Right lung (tissue), 10 donors: ENCODE measurements at places on chromosomes 11 and 22. TPM values are rescaled to one million over a fixed set of nuclear protein-coding genes. Genes with fewer than 3 reads are reported as not detected.

Gene FAM83F
- 0.34 TPM for polyA plus RNA-seq

Gene SCGB1D2
- polyA plus RNA-seq, result not detected

DNA sequence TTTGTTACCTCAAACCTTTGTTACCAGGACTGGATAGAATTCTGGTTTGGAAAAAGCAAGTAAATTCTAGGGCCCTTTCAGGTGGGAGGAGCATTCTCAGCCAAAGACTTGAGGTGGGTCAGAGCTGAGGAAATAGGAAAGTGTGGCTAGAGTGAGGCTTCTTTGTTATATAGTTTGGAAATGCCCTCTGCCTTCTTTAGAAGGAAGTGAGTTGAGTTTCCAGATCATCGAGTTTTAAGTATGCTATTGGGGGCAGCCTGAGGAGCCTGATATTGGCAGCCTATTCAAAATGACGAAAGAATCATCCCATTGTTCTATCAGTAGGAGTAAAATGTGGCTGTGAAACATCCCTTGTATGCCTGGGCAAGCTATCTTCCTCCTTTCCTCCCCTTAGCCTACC, 134.1 kb downstream of the ARHGAP42 start:
- DNase-seq, result no peak

Gene PLEKHB1
- 31.4 TPM for polyA plus RNA-seq

Gene RHOD
- polyA plus RNA-seq, result 9.0 TPM

DNA sequence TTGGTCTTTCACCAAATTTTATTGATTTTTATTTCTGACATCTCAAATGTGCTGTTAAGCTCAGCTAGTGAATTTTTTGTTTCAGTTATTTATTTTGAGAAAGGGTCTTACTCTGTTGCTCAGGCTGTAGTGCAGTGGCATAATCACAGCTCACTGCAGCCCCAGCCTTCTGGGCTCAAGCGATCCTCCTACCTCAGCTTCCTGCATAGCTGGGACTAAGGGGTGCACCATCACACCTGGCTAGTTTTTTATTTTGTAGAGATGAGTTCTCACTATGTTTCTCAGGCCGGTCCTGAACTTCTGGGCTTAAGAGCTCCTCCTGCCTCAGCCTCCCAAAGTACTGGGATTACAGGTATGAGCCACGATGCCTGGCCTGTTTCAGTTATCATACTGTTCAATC, 282.0 kb downstream of the SBF2 start:
- DNase-seq, result no peak

DNA sequence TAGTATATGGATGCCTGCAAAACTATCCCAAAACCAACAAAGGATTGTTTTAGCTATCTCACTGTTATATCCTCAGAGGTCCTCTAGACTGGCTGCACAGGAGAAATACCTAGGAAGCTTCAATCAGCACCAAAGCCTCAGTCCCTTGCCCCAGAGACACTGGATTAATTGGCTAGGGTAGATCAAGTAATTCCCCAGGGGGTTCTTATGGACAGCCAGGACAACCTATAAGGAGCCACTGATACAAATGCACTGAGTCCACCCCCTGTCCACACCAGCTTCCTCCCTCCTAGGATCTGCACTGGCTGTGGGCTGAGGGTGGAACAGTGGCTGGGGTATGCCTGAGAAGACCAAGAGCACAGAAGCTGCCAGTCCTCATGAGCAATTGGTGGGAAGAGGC, 16.3 kb downstream of the ADORA2A start:
- DNase-seq, result no peak

Gene MUC2
- polyA plus RNA-seq, result 0.26 TPM

Gene USH1C
- 0.88 TPM for polyA plus RNA-seq

Gene RASD2
- polyA plus RNA-seq, result 0.31 TPM

GRCh38 chr11:119664063-119664572, 64.9 kb downstream of the NECTIN1 start:
- no peak for DNase-seq

- no peak for DNase-seq
Measured at GRCh38 chr11:120521176-120521575, 9.6 kb downstream of the GRIK4 start.

- DNase-seq, result peak; percentile 71
Measured at GRCh38 chr11:66317723-66318599, 1.1 kb upstream of the CD248 start.

DNA sequence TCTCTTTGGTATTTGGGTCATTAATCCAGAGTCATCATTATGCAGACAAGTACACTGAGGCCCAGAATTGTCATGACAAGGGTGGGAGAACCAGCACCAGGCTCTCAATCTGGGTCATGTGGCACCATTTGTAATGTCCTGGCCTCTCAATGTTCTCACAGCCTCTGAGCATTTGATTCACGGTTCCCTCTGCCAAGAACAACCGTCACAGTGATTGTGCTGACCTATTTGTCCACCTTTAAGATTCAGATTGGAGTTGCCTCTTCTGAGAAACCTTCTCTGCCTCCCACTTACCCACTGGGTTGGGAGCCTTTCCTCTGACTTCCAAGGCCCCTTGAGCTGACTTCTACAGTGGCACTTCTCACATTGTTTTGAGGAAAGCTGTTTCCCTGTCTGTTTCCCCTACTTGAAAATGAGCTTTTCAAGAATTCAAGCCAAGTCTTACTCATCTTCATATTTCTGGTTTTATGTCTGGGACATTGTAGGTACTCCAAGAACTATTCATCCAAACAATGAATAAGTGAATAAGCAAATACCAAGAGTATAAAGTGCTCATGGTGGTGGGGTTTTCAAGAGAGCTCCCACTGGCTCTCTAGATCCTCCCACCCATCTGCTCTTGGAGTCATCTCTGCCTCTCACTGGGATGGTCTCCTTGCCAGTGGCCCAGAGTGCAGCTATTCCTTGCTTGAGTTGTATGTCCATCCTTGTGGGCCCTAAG, 126.4 kb upstream of the E2F8 start:
- no peak for DNase-seq

DNA sequence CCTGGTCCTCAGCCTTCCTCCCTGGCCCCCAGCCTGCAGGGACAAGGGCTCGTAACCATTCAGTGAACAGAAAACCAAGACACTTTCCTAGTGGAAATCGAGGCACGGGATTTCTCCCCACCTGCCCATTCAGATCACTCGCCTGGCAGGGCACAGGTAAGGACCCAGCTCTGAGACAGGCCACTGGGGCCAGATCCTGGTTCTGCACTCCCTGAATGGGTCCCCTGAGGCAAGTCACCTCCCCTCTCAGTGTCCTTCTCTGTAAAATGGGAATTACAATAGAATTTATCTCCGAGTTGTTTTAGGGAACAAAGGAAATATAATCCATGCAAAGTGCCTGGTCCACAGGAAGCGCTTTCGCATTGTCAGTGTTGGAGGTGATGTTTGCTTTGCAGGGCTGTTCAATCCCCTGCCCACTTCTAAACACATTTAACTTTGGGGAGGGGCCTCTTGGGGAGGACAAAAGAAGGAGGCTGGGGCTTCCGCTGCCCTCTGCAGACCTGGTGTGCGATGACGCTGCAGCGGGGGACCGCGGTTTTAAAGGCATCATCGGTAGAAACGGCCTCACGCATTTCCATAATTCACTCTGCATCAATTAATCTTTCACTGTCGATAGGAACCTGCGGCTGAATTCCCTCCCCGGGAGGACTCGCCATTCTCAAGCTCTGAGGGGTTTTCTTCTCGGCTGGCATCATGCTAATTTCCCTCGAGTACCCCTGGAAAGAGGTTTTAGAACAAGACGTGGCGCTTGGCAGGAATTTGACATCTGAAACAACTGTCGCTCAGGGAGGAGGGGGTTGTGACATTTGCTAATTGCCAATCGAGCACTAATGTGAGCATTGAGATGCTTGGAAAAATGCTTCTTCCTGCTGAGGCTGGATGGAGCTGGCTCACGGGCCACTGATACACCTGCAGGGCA, 70.4 kb upstream of the FGF3 start:
- no peak for DNase-seq

- DNase-seq, result no peak
Measured at GRCh38 chr11:77771135-77771534, 49.4 kb downstream of the RSF1 start.

DNA sequence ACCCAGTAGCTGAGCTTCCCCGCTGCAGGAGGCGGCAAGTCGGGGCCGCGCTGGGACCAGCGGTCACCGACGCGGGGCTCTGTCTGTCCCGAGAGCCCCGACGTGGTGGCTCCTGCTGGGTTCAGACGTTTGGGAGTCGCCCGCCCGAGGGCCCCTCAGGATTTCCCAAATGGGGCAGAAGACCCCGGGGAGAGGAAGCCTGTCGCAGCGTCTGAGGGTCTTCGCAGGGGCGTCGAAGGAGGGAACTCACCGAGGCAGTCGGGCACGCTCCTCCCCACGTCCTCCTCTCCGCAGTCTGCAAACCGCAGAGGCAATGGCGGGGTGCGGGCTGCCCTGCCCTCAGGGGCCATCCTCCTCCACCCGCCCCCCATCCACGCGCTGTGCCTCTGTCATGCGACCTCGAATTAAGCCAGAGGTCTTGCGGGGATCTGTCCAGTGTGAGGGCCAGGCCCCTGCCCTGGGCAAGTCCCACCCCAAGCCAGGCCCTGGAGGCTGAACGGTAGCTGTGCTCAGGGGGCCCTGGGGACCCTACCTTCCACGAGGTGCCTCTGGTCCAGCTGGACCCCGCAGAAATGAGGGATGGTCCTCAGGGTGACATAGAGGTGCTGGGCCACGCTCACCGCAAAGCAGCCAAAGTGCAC, 12.5 kb downstream of the IL17REL start:
- DNase-seq, result no peak

DNA sequence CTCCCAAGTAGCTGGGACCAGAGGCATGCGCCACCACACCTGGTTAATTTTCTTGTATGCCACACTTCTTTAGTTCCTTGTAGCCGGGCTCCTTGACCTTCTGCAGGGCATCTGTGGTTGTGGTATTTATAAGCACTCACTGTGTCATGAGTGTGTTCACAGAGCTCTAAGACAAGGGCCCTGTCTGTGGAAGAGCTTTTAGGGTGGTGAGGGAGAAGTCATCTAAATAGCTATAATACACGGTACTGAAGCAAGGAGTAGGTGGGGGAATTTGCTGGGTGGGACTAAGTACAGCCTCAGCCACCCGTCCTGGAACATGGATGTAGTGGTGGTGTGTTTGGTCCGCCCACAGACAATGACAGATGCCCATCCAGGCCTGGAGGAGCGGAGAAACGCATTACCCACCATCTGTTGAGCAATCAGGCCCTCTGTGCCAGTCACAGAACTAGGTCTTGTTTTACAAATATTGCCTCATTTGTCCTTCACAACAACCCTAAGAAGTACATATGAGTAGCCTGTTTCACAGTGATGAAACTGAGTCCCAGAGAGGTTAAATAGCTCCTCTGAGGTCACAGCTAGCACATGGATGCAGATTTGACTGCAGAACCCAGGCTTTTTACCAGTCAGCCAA, 10.1 kb downstream of the ACO2 start:
- DNase-seq, result no peak

GRCh38 chr22:39183991-39184585, 31.6 kb upstream of the CBX7 start:
- DNase-seq, result no peak

DNA sequence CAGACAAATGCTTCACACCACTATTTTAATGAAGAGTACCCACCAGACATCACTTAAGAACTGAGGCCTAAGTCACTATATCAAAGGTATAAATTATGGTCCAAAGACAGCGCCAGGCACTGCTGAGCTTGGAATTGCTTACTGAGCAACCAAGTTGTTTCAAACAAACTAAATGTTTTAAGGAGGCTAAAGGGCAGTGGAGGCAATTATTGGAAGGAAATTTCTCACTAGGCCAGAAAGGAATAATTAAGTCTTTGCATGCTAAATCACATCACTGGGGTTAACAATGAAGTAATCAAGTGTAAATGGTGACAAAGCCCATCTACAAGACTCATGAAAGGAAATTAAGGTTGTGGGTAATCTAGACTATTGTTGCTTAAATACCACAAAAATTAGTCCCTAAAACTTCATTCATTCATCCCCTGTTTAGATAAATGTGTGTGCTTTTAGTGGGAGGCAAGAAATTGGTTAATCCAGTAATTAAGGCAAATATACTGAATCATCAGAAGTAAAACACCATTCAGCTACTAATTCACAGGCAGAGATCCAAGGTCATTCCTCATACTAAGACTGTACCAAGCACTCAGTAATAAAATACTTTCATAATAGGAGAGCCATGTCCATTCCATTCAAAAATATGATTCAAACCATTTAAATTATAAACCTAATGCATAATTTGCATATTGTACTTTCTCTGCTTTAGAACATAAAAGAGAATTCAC, 21.2 kb downstream of the LGR4 start:
- no peak for DNase-seq

Gene SLC22A8
- polyA plus RNA-seq, result not detected

Gene APOA5
- not detected for polyA plus RNA-seq

Gene HORMAD2
- polyA plus RNA-seq, result 0.54 TPM

DNA sequence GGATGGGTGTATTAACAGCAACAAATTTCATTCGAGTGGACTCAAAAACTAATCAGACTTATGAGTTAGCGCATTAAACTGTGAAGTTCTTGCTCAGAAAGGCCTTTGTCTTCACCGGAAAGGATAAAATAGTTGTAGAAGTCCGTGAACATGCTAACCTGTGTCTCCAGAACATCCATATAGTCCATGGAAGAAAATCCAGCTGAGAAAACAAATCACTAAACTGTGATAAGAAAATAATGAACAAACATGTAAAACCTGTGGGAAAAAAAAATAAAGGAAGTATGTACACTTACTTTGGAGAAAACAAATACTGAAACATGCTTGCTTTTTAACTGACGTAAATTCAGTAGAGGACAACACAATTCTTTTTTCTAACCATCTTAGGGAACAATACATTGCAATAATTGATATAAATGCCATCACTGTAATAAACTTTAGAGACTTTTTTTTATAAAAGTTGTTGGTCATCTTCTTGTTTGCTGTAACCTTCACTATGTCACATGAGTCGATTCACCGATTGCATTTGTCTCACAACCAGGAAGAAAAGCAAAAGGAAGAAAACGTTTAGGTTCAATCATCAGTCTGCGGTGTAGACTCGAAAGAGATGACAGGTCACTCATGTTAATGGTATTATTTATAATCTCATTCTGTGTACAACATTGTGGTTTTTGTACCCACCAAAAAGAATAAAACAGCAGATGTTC, 41.9 kb downstream of the MSANTD4 start:
- DNase-seq, result no peak

- no peak for DNase-seq
Measured at GRCh38 chr22:17694193-17694592, 55.6 kb downstream of the BCL2L13 start.

DNA sequence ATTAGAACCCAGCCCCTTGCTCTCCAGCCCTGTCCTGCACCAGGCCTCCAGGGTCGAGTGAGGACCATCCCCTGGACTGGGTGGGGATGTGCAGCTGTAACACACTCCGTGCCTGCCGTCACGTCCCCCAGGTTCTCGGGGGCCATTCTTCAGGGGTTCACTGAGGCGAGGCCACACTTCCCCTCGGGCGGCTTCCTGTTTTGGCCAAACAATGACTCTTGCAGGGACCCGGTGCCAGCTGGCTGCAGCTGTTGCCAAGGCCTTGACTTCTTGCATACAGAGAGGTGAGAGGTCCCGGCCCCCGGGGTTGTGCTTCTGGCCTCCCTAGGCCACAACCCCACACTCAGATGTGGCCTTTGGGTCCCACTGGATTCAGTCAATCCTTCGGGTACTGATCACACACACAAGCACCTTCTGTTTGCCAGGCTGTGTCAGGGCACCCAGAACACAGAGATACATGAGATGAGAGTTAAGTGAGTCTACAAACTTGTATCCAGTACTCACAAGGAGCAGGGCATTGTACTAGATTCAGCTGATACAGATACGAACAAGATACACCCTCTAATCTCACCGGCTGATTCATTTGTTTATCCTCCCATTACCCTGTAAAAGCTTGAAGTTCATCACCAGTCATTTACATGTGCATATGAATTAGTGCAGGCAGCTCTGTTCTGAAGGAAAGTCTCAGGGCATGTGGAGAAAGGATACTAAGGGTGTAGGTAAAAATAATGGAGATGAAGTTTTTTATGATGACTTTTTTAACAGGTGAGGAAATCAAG, 32.9 kb downstream of the LRRC32 start:
- no peak for DNase-seq
